ENCODE measurements at places on chromosomes 1 and 21.

- DNase-seq: no peak
Measured at GRCh38 chr1:67209521-67209920, 43.3 kb downstream of the IL23R start.

- DNase-seq: no peak
Measured at GRCh38 chr1:17920881-17921640, 165.9 kb downstream of the ACTL8 start.

- DNase-seq: no peak
Measured at GRCh38 chr1:32111789-32112188, 3.9 kb downstream of the KPNA6 start.

- no peak for DNase-seq
Measured at GRCh38 chr1:164667001-164667400, 108.0 kb downstream of the PBX1 start.

- no peak for DNase-seq
Measured at GRCh38 chr1:44812822-44813543, 4.7 kb downstream of the BTBD19 start.

- DNase-seq: no peak
Measured at GRCh38 chr1:85587841-85588240, 7.3 kb downstream of the CCN1 start.

DNA sequence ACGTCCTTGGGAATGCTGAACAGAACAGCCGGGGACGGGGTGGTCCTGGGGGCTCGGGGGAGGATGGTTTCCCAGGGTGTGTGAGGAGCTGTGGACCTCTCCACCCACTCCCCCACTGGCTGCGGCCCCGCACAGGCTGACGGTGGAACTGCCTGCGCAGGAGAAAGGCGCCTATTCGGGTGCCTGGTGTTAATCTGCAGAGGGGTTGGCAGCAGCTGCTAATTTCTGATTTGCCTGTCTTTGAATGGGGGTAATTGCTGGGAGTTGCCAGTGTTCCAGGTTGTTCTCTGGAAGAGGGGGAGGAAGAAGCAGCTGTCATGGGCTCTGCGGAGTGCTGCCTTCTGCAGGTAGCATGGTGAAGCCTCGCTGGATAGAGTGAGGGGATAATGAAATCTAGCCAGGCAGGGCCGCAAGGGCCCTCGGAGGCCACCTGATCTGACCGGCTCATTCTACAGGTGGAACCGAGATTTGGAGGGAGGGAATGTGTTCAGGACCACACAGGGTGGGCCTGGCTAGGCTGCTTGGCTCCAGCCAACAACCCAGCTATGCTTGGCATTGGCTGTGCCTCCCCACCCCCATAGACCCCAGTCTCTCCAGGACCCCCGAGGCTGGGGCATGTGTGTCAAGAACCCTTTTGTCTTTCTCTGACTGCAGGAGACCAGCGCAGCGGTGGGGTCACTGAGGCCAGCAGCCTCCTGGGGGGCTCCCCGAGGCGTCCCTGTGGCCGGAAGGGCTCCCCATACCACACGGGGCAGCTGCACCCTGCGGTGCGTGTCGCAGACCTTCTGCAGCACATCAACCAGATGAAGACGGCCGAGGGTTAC lies 67.1 kb downstream of the PTPRU start:
- no peak for DNase-seq

DNA sequence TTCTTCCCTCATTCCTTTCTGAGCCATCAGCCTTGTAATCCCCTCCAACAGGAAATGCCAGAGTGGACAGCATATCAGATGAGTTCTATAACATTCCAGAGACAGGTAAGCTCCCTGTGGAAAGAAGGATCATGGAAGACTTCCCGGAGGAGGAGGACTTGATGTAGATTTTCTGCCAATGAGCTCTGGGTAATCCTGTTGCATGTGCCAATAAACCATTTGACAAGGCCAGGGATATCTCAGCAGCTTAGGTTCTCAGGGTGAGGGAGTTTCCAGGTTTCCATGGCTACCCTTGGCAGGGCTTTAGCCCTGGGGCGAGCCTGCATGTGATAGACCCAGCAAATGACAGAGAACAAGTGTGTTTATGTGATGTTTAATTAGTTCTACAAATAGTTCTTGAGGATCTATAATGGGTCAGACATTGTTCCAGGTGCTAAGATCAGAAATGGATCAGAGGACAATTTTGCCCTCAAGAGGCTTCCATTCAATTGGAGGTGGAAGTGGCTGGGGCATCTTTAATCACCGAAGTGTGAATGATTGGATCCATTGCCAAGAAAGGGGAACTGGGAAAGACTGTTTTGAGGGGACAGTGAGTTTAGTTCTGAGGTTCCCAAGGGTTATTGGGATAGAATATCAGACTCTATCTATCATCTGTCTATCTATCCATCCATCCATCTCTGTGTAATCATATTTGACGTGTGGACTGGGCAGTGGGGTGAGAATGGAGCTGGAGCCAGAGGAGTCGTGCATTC lies 6.9 kb downstream of the PLA2G5 start:
- DNase-seq: no peak

DNA sequence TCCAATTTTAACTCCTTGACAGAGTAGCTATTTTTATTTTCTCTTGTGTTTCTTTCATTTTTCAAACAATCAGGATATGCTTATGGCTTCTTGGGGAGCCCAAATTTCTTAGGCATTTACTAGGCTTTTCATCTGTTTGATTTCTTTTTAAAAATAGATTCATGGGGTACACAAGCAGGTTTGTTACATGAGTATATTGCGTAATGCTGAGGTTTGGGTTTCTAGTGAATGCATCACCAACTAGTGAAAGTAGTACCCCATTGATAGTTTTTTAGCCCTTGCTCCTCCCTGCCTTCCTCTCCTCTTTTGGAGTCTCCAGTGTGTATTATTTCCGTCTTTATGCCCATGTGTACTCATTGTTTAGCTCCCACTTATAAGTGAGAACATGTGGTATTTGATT lies 190.7 kb downstream of the CENPF start:
- DNase-seq: no peak

- no peak for DNase-seq
Measured at GRCh38 chr1:206568779-206569352, 43.4 kb downstream of the EIF2D start.

DNA sequence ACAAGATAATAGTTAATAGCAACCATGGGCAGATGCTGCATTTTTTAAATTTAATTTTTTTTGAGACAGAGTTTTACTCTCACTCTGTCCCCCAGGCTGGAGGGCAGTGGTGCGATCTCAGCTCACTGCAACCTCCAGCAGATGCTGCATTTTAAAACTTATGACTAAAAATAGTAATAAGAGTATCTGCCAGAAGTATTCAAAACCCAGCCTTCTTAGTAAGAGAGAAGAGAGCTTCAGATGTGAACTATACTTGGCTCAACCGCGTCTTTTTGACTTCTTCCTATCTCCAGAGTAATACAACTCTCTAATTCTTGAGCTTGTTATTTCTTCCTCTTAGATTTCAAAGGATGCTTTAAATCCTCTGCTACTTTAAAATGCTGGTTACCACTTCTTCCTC lies 4.6 kb downstream of the RPS27 start:
- DNase-seq: no peak

- no peak for DNase-seq
Measured at GRCh38 chr21:41778930-41779600, 12.2 kb upstream of the RIPK4 start.

DNA sequence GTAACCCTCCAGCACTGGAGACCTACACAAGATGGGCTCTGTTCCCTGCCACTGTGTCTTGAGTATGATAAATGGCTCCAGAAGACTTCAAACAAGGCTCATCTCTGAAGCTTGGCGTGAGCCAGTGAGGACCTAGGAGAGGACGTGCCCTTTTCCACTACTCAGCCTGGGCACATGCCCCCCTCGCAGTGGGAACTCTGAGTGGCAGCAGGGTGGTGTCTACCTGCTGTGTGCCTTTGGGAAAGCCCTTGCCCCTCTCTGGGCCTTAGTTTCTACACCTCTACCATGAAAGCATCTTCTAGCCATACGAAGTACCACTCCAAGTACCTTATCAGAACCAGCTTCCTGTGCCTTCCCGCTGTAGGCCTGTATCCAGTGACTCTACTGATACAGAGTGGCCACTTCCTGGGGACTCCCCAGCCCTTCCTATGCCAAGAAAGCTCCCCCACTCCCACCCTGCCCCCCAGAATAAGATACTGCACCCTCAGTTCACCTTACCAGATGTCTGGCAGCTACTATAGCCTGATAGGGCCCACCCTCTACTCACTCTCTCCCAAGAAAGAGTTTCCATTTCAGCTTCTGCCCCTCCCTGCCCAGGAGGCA lies 3.1 kb upstream of the MOB3C start:
- no peak for DNase-seq

DNA sequence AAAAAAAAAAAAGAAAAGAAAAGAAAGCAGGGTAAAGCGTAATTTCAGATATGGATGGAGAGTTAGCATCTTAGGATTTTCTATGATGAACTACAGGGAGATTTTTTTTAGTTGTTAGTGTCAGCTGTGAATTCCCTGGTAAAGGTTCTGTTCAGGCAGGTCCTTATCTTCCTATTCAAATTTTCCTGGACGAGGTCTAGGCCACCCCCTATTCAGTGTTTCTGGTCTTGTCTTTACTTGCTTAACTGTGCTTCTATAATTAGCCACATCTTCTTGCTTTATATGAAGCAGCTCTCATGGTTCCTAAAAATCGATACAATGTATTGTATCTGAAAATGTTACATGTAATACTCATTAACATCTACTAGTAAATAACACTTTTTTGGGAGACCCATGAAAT lies 157.8 kb downstream of the LHX8 start:
- DNase-seq: no peak

GRCh38 chr1:188363943-188364342 lies 1535.2 kb downstream of the PLA2G4A start:
- DNase-seq: no peak

DNA sequence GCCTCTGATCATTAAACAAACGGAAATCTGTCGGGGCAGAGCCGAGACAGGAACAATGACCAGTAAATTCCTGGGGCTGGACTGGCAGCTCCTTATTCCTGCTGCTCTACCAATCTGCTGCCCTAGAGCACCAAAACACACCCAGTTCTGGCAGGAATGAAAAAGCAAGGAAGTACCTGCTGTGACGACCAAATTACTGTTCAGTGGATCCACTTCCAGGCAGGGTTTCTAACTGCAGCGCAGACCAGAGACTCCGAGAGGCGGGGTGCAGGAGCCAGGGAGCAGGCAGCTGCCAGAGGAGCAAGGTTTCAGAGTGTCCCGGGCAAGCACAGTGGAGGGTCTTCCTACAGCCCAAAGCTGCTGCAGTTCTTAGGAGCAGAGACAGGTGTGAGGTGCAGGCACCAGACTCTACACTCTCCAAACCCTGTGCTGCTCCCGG lies 32.4 kb downstream of the KANK4 start:
- no peak for DNase-seq

DNA sequence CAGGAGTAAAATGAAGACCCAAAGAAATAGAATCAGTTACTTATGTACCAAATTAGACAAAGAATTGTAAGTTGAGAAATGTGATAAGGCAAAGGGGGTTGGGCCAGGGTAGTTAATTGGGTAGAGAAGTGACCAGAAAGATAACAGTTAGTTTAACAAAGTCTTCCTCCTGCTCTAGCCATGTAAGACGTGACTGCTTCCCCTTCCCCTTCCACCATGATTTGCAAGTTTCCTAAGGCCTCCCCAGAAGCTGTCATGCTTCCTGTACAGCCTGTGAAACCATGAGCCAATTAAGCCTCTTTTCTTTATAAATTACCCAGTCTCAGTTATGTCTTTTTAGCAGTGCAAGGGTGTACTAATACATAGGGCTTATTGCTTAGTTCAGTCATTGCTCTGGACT lies 142.0 kb upstream of the PDE4B start:
- no peak for DNase-seq

GRCh38 chr1:200346700-200347099 lies 63.1 kb downstream of the ZNF281 start:
- no peak for DNase-seq
